ENCODE measurements at places on chromosomes 4 and X. TPM values are rescaled to one million over a fixed set of nuclear protein-coding genes. Genes with fewer than 3 reads are reported as not detected.

- no peak for DNase-seq
Measured at GRCh38 chrX:132665676-132666075, 176.8 kb upstream of the MBNL3 start.

GRCh38 chr4:130359542-130359941 is 1263.6 kb downstream of the C4orf33 start:
- DNase-seq, result no peak

Gene WAS
- total RNA-seq, result 9.4 TPM

Gene CSAG3
- total RNA-seq, result not detected

DNA sequence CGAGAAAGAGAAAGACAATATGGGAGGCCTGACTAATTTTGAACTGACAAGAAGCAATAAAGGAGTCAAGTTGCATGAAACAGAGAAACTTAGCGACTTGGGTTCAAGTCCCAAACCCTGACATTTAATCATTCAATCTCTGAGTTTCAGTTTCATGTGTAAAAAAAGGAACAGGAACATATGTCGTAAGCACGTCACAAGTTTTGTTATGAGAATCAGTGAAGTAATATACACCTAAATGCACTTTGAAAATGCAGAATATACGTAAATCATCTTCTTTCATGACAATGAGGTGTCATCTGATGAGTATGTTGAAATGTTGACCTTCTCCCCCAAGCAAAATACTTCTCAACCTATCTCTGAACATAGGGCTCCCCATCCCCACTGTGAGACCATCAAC is 10.4 kb downstream of the ACOT9 start:
- no peak for DNase-seq

Gene SMIM10
- total RNA-seq, result 6.7 TPM

- DNase-seq, result no peak
Measured at GRCh38 chr4:130760246-130760645, 1664.3 kb downstream of the C4orf33 start.

DNA sequence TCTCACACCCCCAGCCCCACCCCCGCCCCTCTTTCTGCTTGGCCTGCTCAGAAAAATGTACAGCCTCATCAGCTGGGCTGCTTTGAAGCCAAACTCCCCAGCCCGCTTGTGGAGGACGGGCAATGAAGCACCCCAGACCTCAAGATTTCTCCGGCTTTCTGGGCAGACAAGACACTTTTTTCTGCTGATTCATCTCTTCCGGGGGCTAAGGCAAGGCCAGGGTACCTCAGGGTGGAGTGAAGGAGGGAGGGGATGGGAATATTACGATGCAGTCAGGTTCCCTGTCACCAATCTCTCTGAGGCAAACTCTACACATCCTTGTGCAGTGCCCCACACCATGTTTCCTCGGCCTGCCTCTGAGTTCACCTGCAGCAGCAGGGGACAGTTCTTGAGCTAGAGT is 66.9 kb upstream of the ATP6AP2 start:
- no peak for DNase-seq

DNA sequence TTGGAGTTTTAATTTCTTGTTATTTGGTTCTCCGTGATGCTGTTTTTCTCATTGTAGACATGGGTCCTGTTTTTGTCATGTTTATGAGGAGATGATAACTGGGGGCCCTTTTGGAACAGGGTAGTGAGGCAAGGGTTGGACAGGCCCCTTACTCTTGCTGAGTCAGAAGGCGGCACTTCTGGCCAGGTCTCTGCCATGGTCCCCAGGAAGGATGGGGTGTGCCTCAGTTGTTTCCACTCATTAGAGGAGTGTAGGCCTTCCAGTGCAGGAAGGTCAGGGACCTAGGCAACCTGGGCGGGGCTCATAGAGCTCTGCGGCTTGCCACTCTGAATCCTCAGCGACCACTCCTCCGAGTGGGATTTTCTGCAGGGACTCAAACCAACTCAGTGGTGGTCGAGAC is 68.2 kb downstream of the NELFA start:
- no peak for DNase-seq

Gene TRAM1L1
- 0.95 TPM for total RNA-seq

Gene NUDT10
- total RNA-seq, result 0.27 TPM

GRCh38 chr4:38703635-38704034 is 39.6 kb downstream of the KLF3 start:
- no peak for DNase-seq

All from heart left ventricle (tissue), 16 donors.